ENCODE measurements at places on chromosomes 4 and X.

DNA sequence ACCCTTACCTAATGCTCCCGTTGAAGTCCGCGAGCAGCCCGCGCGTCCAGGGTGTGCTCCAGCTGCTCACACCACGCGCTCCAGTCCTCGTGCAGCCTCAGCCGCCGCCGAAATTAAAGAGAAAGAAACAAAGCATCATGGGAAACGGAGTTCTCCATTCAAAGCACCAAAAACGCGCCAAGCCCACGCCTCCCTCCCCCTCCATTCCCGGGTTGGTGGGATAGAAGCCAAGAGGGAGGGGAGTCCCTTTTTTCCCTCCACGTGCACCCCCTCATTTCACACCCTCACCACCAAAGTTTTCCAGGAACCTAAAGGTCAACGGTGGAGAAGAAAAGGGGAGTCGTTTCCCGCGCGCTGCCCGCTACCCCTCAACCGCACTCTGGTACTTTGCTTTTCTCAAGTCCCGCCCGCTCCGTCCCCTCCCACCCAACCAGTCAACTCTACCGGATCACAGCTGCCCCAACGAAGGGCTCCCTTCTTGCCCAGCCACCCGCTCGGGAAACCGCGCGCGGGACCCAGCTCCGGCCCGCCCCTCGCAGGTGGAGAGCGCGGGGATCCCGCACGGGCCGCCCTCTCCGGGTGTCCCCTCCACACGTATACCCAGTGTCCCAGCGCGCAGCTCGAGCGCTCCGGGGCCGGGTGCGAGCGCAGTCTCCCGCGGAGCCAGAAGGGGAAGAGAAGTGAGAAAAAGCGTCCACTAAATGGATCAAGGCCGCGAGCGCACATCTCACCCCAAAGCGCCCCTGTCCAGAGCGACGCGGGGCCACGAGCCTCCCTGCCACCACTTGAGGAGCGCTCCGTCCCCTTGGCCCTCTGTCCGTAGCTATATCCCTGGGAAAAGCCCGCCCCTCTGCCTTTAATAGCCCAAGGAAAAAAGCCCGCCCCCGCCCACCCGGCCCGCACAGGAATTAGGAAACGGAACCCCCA, 65.1 kb upstream of the CCDC160 start:
- DNase-seq = peak; percentile 66

DNA sequence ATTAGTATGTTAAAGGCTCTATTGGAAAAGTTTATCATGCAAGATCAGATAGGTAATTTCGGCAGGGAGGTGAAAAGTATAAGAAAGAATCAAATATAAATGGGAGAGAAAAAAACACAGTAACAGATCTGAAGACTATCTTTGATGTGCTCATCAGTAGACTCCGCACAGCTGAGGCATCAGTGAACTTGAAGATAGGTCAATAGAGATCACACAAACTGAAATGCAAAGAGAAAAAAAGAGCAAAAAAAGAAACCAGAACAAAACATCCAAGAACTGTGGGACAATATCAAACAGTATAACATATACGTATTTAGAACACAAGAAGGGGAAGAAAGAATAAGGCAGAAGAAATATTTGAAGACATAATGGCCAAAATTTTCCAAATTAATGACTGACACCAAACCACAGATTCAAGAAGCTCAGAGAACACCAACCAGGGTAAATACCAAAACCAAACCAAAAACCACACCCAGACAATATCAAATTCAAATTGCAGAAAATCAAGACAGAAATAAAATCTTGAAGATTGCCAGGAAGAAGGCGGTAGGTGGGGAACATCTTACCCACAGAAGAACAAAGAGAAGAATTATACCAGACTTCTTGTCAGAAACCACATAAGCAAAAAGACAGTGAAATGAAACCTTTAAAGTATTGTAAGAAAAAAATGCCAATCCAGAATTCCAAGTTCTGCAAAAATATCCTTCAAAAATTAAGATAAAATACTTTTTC, 29.1 kb downstream of the PFKFB1 start:
- DNase-seq = no peak

- DNase-seq = peak; percentile 8
Observed at GRCh38 chr4:81204571-81204970, 10.5 kb downstream of the PRKG2 start.

DNA sequence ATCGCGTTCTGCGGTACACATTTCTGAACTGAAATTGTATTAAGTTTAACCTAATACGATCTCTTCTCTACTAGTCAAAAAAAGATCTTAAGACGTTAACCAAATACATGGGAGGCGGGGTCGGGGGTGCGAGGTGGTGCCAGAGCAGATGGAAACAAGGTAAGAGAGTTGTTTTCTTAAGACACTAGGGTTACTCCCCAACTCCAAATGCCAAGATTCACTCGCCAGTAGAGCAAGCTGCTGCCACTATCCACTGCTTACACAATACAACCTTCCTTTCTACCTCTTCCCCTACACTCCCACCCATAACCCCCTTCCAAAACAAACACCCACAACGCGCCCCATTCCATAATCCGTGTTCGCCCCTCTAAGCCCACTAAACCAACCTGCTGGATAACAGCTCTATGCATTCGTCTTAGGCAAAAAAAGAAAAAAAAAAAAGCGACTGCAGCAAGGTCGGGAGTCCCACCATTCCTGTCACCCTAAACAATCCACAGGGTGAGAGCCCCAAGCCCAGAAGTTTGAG, 1.3 kb downstream of the LCORL start:
- DNase-seq = peak; percentile 47

DNA sequence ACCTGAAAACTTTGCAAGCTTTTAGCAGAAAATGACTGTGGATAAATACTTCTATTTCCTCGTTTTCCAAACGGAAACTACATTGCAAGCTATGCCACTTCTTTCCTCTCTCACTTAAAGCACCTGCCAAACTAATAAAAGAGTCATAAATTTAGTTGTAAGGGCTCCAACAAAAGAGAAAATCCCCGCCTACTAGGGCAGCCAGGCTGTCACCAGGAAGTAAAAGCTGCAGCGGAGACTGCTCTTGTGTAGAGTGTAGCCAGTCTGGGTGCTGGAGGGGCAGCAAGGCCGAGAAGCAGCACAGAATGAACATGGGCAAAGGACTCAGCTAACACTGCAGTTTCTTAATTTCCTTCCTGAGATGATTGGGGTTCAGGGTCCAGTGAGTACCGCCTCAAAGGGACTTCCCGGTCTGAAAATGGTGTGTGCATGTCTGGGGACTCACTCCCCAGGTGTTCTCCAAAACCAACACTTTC, 89.3 kb upstream of the MAML3 start:
- peak; percentile 85 for DNase-seq

GRCh38 chr4:14831416-14831815, 170.9 kb upstream of the CPEB2 start:
- peak; percentile 54 for DNase-seq

- DNase-seq = no peak
Observed at GRCh38 chr4:87758270-87758669, 41.1 kb upstream of the IBSP start.

- DNase-seq = no peak
Observed at GRCh38 chr4:83067058-83067639, 32.2 kb downstream of the COPS4 start.

DNA sequence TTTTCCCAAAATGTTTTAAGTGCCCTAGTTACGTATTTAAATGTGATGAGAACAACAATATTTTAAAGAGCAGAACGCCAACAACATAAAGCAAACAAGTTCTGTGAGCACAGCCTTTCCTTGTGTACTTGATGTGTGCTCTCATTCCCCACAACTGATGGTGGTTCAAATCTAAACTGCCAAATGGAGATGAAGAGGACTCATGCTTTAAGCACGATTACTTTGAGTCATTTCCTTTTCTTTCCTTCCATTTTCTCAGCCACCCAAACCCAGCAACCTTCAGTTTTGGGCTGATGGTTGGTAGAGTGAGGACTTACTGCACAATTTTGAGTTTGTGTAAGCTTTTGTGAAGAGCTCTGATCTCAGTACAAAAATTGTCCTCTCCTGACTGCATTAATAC, 1.7 kb downstream of the NSD2 start:
- peak; percentile 48 for DNase-seq

- DNase-seq = no peak
Observed at GRCh38 chr4:179048839-179049453, 1606.7 kb upstream of the AGA start.

DNA sequence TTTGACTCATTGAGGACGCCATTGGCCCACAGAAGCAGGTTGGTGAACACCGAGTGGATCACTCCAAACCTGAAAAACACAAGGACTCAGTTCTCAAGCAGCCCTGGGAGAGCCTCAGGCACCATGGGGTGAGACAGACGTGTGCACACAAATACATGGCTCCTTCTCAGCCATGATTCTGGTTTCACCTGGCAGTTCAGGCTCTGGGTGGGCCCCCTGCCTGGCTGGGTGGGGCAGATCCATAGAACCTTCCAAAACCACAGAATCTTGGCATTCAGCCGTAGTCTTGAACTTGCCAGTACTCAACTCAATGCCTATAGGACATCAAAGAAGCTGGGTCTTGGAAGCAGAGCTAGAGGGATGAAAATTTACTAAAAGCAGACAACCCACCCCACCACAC, 24.2 kb downstream of the OTOP1 start:
- no peak for DNase-seq

DNA sequence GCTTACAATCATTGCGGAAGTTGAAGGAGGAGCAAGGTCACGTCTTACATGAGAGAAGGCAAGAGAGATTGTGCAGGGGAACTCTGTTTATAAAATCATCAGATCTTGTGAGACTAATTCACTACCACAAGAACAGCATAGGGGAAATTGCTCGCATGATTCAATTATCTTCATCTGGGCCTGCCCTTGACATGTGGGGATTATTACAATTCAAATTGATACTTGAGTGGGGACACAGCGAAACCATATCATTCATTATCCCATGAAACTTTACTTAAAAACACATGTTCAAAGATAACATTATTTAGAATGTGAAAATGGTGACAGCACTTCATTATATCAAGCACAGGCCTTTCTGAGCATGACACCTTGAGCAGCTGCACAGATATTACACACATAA, 1087.8 kb downstream of the C4orf33 start:
- no peak for DNase-seq

- no peak for DNase-seq
Observed at GRCh38 chrX:13775837-13776236, 41.1 kb downstream of the GPM6B start.

GRCh38 chr4:137125011-137125410, 407.3 kb downstream of the PCDH18 start:
- peak; percentile 77 for DNase-seq

GRCh38 chr4:169270810-169271691, at the start of gene SH3RF1:
SH3RF1 (minus strand) TSS chr4:169270956; CDS start chr4:169269212, 1,744 bp downstream.
- DNase-seq = peak; percentile 84

DNA sequence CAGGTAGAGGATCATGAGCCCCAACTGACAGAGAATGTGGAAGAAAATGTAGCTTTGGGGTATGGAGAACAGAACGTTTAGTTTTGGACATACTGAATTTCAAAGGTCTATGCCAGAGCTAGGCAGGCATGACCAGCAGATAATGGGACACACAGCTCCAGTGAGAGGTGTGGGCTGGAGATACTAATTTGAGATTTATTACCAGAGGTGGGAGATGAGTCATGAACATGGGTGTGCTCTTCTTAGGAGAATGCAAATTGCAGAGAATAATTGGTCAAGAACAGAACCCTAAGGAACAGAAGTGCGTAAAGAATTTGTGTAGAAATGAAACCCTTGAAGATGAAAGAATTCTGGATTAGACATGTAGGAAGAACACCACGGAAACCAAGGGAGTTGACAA, 125.2 kb downstream of the PACRGL start:
- DNase-seq = no peak

- no peak for DNase-seq
Observed at GRCh38 chrX:10126834-10127233, 29.9 kb upstream of the CLCN4 start.

DNA sequence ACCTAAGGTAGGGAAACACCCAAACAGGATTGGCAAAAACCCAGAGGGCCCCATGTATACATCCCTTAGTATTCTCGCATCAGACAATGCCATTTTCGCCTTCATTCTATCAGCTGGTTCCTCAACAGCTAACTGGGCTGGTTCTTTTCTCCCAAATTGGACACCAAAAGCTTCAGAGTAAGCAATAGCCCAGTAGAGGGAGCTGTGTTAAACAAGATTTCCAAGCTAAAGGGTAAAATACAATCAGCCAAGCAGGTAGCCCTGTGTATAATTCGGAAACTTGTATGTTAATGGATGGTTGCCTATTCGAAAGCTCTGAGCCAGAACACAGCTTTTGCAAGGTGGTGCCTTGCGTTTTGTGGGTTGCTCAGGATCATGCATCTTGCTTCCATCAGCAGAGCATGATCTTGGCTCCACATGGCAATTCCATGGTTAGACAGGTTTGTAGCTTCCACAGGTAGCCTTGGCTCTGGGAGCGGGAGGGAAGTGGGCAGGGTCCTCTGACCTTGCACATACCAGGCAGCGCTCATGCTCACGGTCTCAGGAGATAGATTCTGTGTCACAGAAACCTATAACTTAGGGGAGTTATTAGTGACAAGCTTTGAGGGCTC, 115.2 kb upstream of the LNX1 start:
- peak; percentile 77 for DNase-seq

DNA sequence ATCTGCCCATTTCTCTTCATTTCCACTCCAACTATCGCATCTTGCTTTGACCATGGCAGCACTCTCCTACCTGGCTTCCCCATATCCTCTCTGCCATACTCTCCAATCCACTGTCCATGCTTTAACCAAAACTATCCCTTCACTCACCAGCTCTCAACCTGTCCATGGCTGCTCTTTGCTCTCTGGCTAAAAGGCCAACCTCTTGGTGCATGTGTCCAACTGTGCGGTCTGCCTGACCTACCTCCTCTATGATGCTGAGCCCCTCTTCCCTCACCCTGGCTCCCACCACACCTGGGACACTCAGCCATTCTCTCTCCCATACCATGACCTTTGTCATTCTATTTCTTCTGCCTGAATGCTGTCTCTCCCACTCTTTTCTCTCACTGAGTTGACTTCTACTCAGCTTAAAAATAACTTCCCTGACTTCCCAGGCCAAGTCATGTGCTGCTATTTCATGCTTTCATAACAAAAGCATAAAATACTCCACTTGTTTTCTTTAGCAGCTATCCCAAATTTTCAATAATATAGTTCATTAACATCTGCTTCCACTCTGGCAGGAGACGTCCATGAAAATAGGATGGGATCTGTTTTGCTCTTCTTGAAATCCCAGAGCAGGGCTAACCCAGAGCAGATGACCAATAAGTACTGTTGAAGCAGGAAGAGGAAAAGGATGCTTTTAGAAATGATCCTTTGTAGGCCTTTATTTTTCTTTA, 29.8 kb upstream of the KLF3 start:
- DNase-seq = no peak

DNA sequence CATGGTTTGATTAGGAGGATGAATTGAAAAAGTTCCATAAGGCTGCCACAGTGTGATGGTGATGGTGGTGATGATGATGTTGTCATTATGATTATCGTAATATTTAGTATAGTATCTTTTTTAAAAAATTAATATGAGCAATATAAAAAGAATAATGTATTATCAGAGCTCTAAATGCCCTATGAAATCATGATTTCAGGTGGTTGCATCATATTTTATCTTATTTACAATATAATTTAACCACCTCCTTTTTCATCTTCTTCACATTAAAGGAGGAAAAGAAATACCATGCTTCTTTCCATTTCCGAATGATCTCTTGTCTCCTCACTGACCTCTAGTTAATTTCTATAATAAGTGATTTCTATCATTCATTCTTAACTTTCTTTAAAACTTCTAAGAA, 225.9 kb downstream of the RAPGEF2 start:
- no peak for DNase-seq

GRCh38 chrX:145405012-145405411, 157.7 kb downstream of the SPANXN1 start:
- peak; percentile 53 for DNase-seq

Data from DMS53 (cell line).